ENCODE measurements at places on chromosomes 12 and 14. TPM values are rescaled to one million over a fixed set of nuclear protein-coding genes. Genes with fewer than 3 reads are reported as not detected.
A peak's percentile ranks its signal among the peaks of the same experiment; 100 is the strongest.

DNA sequence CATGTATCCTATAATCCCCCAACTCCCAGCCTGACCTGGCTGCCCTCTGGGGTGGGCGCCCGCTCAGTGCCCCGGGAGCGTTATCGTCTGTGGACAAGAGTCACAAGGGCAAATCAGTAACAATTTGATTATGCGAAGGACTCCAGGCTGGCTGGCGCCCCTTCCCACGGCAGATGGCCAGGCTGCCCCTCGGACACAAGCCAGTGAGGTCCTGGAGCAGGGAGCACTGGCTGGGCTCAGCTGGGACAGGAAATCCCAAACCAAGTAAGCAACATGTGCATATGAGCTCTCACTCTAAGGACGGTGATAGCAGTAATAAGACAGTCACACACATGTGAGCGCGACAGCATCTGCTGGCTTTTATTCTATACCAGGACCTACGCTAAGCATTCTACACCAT is 59.3 kb upstream of the FAM222A start:
- DNase-seq = no peak

- DNase-seq = no peak
Observed at GRCh38 chr14:95322651-95323050, 2.9 kb upstream of the CLMN start.

GRCh38 chr12:99267038-99267437 is 380.5 kb upstream of the GARIN6 start:
- DNase-seq = no peak

DNA sequence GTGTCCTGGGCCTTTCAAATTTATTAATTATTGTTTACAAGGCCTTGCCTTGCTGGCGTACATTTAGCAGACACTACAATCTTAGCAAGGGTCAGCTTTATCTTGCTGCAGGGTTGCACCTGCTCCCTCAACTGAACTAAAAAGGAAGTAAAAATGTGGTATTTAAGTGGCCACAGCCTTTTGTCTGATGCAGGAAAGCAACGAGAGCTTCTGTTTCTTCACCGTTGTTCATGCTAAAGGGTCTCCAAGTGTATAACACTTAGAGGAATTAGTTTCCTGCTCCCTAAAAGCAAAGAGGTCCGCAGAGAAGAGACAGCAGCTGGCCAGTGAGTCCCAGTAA is 62.8 kb upstream of the EGLN3 start:
- DNase-seq = no peak

GRCh38 chr12:112506513-112507166 is 87.9 kb downstream of the PTPN11 start:
- DNase-seq = no peak

- DNase-seq = peak; percentile 48
Observed at GRCh38 chr12:24854908-24855307, 94.0 kb downstream of the BCAT1 start.

DNA sequence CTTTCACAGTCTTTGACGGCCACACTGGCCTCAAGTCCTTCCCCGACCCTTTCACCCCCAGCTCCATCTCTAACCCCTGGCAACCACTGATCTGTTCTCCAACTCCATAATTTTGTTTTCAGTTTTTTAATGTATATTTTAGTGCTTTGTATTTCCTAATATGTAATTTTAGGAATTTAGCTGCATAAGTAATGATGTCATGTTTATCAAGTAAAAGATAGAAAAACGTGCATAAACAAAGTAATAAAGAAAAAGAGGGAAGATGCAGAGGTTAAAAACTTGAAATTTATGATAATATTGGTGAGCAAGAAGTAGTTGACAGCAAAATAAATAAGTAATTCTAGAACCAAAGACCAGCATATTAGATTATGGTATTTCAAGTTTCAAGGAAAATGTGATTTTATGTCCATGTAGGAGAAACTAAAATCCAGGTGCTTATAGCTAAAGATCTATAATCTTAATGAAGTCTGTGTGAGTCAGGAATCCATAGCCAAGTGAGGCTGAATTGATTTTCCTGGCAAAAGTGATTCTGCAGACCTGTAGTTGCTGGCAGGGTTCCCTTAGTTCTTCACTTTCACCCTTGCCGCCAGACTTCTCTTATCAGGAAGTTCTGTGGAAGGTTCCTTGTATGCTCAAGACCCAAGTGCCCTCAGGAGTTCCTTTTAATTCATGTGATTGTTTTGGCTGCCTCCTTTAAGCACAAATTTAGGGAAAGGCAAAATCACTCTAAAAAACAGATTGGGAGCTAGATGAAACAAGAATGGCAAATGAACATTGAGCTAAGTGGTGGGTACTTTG is 24.4 kb downstream of the FBXW8 start:
- DNase-seq = peak; percentile 57

GRCh38 chr12:80877721-80878265 is 59.9 kb downstream of the LIN7A start:
- DNase-seq = no peak

DNA sequence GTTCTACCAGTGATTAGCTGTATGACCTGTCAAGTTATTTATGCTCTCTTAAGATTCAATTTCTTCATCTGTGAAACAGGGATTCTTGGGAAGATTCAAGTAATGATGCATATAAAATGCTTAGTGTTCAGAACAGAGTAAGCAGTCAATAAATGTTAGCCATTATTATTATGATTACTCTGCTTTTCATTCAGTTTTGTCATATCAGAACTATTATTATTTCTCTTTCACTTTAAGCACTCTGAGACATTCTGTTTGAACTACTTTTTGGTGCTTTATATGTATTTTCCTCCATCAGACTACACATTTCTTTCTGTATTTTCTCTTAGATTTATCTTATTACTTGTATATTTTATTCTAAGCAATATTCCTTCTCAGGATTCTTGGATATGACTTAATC is 81.2 kb downstream of the CFAP54 start:
- DNase-seq = no peak

DNA sequence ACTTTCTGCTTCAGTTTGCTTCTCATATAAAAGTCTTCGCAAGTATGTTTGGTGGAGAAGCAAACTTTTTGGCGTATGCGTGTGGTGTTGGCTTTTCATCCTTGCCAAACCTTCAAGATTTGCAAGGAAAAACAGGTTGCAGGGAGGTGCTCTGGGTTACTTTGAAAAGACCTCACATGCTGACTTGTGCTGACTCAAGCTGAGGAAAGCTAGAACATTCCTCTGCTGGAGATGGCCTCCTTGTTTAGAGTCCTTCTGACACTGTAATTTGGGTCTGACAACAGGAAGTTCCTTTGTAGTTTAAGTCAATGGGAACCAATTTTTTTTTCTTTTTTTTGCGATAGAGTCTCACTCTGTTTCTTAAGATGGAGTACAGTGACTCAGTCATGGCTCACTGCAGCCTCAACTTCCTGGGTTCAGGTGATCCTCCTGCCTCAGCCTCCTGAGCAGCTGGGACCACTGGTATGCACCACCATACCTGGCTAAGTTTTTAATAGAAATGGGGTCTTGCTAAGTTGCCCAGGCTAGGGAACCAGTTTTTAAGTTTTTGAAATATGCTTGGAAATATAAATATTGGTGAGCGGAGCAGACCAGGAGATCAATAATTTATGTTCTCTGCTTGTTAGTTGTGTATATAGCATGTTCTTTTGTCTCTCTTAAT is 2.6 kb upstream of the ACACB start:
- DNase-seq = no peak

TMEM121 gene
- 4.6 TPM for total RNA-seq

AQP2 gene
- total RNA-seq = not detected

TAS2R9 gene
- total RNA-seq = not detected

All from dermis blood vessel endothelial cell (primary cell).